ENCODE measurements at places on chromosomes 3 and 15.
A peak's percentile ranks its signal among the peaks of the same experiment; 100 is the strongest.

- DNase-seq = no peak
Observed at GRCh38 chr3:177700117-177700516, 502.8 kb upstream of the TBL1XR1 start.

- no peak for DNase-seq
Observed at GRCh38 chr3:101828691-101829436, 20.4 kb upstream of the NFKBIZ start.

DNA sequence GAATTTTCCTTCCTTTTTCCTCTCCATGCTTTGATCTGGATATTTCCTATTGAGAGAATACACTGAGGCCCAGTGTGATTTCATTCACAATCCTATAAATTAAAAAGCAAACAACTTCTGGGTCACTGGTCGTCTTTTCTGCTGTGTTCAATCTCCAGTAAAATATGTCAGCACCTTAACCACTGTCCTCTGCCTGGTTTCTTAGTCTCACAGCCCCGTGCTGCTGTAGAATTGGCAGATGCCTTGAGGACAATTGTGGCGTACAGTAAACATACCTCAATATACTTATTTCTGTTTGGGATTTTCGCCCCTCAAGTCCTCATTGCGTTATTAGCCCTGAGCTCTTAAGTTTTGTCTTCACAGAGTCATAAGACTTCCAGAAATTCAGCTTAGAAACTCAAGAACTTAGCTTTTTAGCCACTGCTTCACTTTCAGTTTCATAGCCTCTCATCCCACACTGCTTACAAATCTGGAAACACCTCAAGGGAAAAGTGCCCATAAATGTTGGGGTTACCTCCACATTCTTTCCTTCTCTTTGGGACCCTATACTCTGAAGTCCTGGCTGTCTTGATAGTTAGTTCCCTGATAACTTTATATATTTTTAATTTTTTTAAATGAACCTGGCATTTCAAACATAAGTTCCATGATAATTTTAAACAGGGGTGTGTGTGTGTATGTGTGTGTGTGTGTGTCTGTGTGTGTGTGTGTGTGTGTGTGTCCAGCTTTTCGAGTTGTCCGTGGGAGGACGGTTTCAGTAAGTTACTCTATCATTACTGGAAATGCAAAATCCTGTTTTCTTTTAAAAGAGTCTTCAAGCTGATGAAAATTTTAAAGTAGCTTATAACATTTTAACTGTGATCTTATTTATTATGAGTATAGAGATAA, 238.4 kb upstream of the CTDSPL start:
- DNase-seq = no peak

- no peak for DNase-seq
Observed at GRCh38 chr3:142914286-142914811, 25.5 kb upstream of the PCOLCE2 start.

DNA sequence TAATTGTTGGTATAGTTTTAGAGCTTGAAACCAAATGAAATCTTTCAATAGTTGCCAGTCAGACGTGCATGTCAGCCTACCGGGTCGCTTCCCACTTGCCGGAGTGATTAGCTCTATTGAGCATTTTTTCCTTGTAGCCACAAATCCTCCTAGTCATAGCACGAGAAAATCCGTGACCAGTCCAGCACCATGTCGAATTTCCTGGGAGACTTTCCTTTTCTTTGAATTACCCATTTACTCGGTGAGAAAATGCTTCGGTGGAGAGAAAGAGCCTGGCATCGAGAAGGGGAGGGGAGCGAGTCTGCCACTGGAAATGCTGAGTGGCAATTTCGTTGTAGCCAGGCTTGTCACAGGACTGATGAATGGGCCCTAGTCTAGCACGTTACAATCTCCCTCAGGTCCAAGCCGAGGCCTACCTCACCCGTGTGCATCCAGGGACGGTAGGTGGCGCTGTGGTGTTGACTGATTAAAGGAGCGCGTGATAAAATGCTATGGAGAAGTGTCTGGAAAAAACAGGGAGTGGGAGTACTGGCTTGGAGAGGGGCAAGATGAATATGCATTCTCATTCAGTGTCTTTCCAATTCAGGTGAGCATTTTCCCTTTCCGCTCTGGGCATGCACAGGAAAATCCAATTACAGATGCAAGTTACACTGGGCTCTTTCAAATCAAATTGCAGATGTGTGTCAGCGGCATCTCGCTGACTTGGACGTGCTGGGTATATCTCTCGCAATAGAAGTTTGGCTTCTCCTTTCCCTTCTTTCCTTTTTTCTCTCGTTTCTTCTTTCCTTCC, 238.8 kb downstream of the EDEM1 start:
- no peak for DNase-seq

DNA sequence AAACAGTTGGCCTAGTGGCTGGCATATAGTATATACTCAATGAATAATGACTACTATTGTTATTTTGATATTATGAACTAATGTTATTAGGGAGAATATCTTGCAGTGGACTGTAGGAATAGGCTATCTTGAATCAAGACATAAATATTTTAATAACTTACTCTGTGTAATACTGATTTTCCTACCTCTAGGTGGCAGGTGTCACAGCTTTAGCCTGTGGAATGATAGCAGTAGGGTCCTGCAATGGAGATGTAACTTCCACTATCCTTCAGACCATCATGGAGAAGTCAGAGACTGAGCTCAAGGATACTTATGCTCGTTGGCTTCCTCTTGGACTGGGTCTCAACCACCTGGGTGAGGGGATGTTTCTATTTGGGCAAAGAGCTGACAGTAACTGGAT, 6.5 kb downstream of the PSMD2 start:
- no peak for DNase-seq

GRCh38 chr15:60751985-60752952, 273.3 kb upstream of the ICE2 start:
- DNase-seq = no peak

DNA sequence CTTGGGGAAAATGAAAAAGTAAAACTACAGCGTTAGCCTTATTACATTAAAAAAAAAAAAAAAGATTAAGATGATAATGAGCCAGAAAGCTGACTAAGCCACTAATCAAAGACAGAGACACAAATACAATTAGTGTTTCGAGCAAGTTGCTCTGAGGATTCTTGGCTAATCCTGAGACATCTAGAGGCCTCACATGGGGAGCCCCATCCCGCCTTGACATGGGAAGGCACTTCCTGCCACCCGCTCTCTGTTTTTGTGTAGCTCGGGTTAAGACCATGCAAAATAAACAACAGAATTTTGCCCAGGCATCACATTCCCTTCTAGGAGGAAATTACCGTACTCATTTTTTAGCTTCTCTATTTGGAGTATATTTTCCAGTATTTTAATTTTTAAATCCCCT, 15.3 kb downstream of the HESX1 start:
- no peak for DNase-seq

DNA sequence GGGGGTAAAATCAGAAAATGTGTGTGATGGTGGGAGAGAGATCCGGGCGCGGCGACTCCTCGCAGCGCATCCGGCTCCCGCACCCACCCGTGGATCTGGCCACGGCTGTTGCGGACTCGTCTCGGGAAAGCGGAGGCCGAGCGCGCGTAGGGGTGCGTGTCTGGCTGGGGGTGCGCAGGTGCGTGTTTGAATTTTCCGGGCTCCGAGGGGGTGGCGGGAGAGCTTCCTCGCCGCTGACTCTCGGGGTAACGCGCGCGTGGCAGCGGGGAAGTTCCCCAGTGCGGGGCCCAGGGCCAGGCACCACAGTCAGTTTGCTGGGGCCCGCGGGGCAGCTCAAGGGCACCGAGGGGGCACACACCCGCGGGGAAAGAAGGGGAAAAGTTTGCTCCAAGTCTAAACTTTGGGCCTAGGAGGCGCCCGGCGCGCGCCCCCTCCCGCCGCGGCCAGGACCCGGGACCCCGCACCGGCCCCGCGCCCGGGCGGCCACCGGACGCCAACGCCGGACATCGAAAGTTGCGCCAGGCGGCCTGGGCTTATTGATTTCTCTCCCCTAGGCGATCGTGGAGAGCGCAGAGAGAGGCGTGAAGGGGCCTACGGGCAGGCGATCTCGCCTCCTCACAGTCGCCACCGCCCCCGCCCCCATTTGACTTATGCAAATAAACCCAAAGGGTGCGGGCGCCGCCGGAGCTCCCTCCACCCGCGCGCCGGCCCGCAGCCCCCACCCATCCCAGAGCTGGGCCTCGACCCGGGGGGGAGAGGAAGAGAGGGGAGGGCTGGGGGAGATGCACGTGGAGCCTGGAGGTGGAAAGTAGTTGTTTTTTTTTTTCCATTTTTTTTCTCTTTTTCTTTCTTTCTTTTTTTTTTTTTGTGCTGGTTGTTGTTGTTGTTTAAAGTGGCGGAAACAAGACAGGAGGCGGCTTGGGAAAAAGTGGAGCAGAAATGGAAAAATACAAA, 639 bp downstream of the FOXP1 start:
- DNase-seq = peak; percentile 31

DNA sequence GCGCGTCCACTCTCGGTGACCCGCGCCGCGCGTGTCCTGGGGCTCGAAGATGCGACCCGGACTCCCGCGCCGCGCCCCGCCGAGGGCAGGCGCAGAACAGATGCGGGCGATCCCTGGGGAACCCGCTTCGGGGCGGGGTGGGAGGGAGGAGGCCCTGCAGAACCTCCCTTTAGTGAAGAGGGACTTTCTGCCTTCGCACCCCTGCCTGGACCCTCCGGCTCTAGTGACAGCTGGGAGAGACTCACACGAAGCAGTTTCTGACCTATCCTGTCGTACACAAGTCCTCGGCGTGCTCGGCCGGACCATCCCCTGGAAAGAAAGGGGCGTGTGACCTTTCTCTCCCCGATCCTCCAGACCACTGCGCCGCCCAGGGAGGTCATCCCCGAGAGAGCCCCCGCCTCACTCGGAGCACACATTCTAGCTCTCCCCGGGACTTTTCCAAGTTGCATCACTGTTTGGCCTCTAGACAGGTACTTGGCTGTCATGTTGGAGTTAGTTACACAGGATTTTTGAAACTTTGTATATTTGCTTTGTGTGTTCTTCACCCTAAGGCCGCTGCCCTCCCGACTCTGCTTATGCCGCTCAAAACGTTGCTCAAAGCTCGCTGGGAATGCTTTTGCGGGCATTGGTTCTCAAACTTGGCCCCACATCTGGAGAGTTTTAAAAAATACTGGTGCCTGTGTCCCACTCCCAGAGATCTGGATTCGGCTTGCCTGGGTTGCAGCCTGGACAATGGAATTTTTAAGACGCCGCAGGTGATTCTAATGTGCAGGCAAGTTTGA, 582 bp downstream of the CGNL1 start:
- DNase-seq = no peak

DNA sequence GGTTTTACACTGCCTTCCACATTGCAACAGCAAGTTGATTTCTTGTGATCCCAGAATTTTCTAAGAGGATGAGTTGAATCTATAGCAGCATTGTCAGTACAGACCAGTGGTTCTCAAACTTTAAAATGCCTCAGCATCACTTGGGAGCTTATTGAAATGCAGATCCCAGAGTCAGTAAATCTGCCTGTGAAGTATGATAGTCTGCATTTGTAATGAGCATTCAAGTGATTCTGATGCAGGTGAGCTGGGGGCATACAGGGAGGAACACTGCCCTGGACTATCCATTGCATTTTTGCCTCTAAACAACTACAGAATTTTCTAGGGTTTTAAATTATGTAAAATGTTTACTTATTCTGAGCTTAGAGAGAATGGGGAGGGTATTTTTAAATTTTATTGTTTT, 27.5 kb upstream of the PAQR5 start:
- DNase-seq = no peak

- DNase-seq = no peak
Observed at GRCh38 chr15:23606226-23606625, 40.8 kb downstream of the MKRN3 start.

- no peak for DNase-seq
Observed at GRCh38 chr15:94290730-94291129, 59.4 kb downstream of the MCTP2 start.

GRCh38 chr3:55735976-55736375, 248.9 kb upstream of the WNT5A start:
- DNase-seq = no peak

DNA sequence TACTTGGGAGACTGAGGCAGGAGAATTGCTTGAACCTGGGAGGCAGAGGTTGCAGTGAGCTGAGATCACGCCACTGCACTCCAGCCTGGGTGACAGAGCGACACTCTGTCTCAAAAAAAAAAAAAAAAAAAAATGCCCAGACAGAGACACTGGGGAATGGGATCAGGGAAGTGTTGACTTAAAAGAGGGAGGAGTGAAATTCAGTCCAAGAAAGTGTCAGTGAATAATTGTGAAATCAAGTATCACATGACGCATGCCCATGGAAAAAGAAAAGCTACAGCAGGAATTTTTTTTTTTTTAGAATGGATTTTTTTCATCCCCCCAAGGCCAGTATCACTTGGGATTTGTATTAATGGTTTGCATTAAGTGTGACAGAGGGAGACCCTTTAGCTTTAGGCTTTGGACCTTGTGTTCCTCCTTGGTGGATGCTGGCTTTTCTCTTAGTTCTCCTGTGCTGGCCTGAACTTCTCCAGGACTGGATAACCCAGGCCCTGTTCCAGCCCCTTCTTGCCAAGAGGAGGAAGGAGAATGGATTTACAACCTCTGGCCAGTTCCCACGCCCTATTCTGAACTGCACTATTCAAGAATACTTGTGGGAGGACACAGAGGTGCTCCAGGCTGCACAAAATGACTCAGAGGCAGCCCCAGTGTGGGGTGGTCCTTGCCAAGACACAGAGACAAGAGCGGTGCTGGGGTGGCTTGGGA, 36.7 kb upstream of the ZNF774 start:
- no peak for DNase-seq

DNA sequence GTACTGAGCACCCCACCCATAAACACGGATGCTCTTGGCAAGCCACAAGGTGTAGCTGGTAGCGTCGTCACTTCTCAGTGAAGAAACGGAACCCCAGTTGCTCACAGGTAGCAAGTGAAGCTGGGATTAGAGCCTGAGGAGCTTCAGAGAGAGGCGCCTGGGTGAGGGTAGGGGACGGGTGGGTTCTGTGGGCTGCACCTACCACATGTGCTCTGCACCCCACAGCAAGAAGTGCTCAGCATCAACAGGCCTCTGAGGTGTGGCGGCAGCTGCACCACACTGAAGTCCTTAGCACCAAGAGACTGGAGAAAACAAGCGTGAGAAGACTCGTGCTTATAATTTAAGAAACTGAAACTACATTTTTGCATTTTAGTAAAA, 9.8 kb downstream of the MAP6D1 start:
- DNase-seq = no peak

GRCh38 chr3:167287308-167287707, 92.8 kb downstream of the ZBBX start:
- DNase-seq = no peak

GRCh38 chr3:119508172-119508845, 10.0 kb downstream of the TIMMDC1 start:
- no peak for DNase-seq

GRCh38 chr3:45249391-45249790, 23.3 kb upstream of the TMEM158 start:
- no peak for DNase-seq

DNA sequence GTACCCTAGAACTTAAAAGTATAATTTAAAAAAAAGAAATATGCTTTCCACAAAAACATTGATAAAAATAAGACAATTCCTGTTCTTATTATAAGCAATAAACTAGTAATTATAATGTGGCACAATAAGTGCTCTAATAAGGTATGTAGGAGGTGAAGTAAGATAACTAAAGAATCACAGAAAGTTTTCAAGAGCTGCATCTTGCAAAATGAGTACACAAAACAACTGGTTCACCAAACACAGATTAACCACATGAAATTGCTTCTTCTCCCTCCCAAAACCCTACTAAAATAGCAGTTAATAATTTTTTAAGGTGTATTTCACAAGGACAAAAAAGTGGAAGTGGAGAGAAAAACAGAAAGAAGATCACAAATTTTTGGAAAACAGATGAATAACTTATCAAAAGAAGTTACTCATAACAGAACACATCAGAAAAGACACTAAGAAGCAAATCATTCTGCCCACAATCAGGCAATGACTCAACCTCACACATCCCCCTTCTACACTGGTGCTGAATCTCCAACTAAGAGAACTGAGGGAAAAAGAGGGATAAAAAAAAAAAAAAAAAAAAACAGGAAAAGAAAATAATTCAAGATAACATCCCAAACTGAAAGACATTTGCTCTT, 64.2 kb downstream of the TBC1D5 start:
- no peak for DNase-seq
